ENCODE measurements at places on chromosomes 2 and 18.
A peak's percentile ranks its signal among the peaks of the same experiment; 100 is the strongest.

- DNase-seq = no peak
Observed at GRCh38 chr2:67792191-67792590, 270.6 kb downstream of the C1D start.

GRCh38 chr2:151289972-151290866 lies 751 bp upstream of the NMI start:
- DNase-seq = peak; percentile 52

GRCh38 chr2:149036507-149037293 lies 1.8 kb upstream of the LYPD6B start:
- DNase-seq = no peak

DNA sequence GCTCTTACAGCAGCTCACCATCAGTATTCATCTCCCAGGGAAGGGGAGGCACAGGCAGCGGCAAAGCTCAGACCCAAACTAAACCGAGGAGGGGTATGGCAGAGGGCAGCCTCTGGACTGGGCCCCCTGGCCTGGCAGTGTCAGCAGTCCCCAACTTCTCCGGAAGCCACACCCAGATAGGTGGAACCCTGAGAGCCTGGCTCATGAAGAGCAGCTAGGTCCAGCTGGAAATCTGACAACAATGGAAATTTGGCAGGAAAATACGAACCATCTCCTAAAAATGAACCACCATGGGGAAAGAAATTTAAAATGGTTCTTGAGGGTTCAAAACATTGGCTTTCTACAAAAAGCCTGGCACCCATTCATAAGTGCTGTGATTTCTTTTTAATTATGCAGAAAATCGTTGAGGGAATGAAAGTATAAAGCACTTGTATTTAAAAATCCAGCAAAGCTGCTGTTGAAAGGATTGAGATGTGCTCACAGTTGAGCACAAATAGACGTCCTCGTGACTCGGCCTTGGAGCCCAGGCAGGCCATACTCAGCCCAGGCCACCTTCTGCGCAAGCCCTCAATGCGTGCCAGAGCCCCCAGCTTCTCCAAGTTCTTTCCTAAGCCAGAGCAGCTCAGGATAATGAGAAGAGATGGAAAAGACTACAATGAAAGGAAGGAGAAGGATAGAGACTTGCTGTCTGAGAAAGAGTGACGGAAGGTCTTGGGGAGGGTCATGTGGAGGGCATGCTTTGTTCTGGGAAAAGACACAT lies 93.0 kb downstream of the COL6A3 start:
- no peak for DNase-seq

DNA sequence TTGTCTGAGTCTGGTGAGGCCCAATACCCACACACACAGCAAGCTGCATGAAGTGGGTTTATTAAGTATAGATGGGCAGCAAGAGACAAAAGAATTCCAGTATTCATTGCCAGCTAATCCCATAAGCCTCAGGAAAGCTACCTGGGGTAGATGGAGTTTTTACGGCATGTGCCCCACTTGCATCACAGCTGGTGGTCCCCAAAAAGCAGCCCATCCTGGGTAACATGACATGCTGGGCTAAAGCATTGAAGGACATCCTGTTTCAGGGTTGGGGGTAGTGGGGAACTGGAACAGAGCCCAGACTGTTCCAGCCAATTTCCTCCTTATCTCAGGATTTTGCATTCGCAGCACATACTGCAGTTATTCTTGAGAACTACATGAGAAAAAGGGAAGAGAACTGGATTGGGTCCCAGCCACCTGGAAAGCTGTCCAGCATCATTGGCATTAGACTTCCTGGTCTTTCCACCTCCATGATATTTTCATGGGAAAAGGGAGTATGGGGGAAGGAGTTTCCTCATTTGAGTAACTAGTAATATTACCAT lies 240.1 kb upstream of the MMADHC start:
- DNase-seq = no peak
